ENCODE measurements at places on chromosomes 6 and 20.

DNA sequence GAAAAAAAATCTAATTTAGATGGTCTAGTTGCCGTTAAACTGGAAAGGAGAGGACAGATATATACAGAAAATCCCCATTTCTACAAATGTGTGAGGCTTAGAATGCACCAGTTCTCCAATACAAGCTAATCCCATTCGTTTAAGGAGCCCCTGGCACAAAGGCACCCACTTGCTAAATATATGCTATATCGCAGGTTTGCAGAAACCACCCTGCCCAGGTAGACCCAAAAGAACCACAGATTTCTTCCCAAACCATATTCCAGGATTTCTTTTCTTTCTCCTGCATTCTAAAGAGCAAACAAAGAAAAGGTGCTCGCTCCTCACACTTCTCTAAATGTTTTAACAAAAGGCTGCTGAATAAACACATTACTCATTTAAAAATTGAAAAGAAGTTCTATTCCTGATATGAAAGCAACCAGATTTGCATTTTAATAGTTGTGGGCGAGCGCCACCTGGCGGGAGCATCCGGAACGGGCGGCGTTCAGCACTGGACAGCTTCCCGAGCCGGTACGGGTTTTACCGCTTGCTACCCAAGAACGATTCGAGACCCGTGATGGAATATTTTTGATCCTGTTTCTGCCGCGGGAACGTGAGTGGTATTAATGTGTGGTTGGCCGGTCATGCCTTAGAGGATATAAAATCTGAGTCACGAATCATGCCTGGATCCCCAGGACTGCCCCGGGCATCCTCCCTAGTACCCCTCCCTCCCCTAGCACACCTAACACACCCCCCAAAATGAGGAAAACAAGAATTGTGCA lies 2.1 kb downstream of the PTPRT start:
- no peaks in the 10 kb centered on the region for H3K36me3 ChIP-seq
- H3K27me3 ChIP-seq = no peaks in the 10 kb centered on the region
- H3K27ac ChIP-seq = no peak overlapping the region
- H3K4me1 ChIP-seq = no peaks in the 10 kb centered on the region
- peak; percentile 80 for DNase-seq
- no peak overlapping the region for H3K4me3 ChIP-seq

- H3K27ac ChIP-seq = no peak overlapping the region
- H3K27me3 ChIP-seq = no peaks in the 10 kb centered on the region
- H3K4me3 ChIP-seq = no peak overlapping the region
- DNase-seq = no peak
- peaks cover 1% of the 10 kb centered on the region for H3K36me3 ChIP-seq
Measured at GRCh38 chr6:119209452-119210205, 131.2 kb upstream of the FAM184A start.

- no peaks in the 10 kb centered on the region for H3K4me1 ChIP-seq
- DNase-seq = no peak
- H3K36me3 ChIP-seq = no peaks in the 10 kb centered on the region
- no peaks in the 10 kb centered on the region for H3K27me3 ChIP-seq
Measured at GRCh38 chr6:134995536-134995935, 45.6 kb upstream of the ALDH8A1 start.

- no peaks in the 10 kb centered on the region for H3K27me3 ChIP-seq
- no peaks in the 10 kb centered on the region for H3K36me3 ChIP-seq
- H3K4me1 ChIP-seq = peaks cover 20% of the 10 kb centered on the region
- no peak for DNase-seq
- H3K27ac ChIP-seq = no peak overlapping the region
Measured at GRCh38 chr6:11121851-11122250, 10.3 kb upstream of the ERVFRD-1 start.

- peak within 1 kb of the TSS; percentile 19 for H3K4me3 ChIP-seq
- no peak for DNase-seq
- H3K27ac ChIP-seq = no peak within 1 kb of the TSS
- no peaks in the 10 kb centered on the region for H3K36me3 ChIP-seq
- no peaks in the 10 kb centered on the region for H3K27me3 ChIP-seq
- H3K4me1 ChIP-seq = peaks cover 19% of the 10 kb centered on the region
Measured at GRCh38 chr6:30075094-30075789, at the start of gene RNF39. RNF39 (minus strand) TSS chr6:30075769; CDS start chr6:30075585, 184 bp downstream.

DNA sequence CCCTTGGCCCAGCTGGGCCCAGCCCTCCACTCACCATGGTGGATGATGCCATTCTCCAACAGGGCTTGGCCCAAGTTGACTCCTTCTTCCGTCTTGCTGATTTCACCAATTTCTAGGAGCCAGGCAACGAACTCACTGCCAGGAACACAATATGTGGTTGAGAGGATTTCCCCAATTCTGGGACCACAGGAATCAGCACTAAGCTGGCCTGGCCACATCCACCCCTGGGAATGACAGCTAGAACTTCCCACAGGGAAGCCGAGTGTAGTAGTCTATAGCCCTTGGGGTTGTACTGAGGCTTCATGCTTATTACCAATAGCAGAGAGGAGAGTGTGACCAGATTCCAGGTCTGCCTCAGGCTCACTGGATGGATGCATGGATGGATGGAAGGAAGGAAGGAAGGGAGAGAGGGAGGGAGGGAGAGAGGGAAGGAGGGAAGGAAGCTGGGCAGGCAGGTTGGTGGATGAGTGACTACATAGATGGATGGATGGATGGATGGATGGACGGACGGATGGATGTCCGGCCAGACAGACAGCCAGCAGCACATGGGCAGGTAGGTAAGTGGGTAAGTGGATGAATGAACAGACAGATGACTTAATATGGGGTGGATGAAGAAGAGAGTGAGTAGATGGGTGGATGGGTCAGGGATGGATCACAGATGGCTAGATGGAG lies 146.5 kb downstream of the PREX1 start:
- H3K4me1 ChIP-seq = no peaks in the 10 kb centered on the region
- H3K36me3 ChIP-seq = peaks cover 7% of the 10 kb centered on the region
- no peak overlapping the region for H3K4me3 ChIP-seq
- no peak for DNase-seq
- no peak overlapping the region for H3K27ac ChIP-seq
- H3K27me3 ChIP-seq = no peaks in the 10 kb centered on the region

GRCh38 chr6:79250559-79250958 lies 16.1 kb upstream of the HMGN3 start:
- H3K36me3 ChIP-seq = no peaks in the 10 kb centered on the region
- no peak overlapping the region for H3K27ac ChIP-seq
- H3K4me1 ChIP-seq = no peaks in the 10 kb centered on the region
- DNase-seq = no peak
- H3K27me3 ChIP-seq = no peaks in the 10 kb centered on the region

DNA sequence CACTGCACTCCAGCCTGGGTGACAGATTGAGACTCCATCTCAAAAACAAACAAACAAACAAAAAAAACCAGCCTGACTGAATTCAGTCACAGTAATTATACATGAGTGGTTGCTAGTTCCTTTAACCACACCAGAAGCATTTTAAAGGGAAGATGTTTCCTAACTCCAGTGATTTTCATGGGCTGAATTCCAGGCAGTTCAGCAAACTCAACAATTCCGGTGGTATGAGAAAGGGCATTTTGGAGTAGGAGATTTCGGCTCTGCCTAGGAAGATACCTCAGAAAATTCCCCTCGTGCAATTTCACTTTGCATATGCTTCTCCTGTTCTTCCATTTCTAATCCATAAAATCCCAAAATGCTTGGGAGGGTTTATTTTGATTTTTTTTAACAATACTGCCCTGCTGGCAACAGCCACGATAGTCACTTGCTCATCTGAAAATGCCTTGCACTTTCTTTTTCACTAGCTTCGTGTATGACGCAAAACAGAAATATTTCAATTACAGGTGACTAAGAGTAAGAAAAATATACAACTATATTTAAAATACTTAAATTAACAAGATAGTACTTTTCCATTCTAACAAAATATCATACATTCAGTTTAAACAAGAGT lies 48.3 kb upstream of the IPCEF1 start:
- no peaks in the 10 kb centered on the region for H3K27me3 ChIP-seq
- H3K4me3 ChIP-seq = no peak overlapping the region
- H3K4me1 ChIP-seq = peaks cover 1% of the 10 kb centered on the region
- no peak for DNase-seq
- H3K27ac ChIP-seq = no peak overlapping the region

DNA sequence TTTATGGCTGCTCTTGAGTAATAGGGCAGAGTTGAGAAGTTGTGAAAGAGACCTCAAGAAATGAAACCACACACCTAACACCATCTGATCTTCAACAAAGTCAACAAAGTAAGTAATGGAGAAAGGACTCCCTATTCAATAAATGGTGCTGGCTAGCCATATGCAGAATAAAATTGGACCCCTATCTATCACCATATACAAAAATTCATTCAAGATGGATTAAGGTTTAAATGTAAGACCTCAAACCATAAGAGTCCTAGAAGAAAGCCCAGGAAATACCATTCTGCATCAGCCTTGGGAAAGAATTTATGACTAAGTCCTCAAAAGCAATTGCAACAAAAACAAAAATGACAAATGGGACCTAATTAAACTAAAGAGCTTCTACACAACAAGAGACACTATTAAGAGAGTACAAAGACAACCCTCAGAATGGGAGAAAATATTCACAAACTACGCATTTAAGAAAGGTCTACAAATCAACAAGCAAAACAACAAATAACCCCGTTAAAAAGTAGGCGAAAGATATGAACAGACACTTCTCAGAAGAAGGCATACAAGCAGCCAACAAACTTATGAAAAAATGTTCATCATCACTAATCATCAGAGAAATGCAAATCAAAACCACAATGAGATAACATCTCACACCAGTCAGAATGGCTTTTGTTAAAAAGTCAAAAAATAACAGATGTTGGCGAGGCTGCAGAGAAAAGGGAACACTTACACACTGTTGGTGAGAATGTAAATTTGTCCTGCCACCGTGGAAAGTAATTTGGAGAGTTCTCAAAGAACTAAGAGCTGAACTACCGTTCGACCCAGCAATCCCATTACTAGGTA lies 4.0 kb downstream of the MAP3K5 start:
- no peak overlapping the region for H3K27ac ChIP-seq
- H3K4me1 ChIP-seq = no peaks in the 10 kb centered on the region
- no peaks in the 10 kb centered on the region for H3K27me3 ChIP-seq
- no peak for DNase-seq
- H3K4me3 ChIP-seq = no peak overlapping the region
- H3K36me3 ChIP-seq = no peaks in the 10 kb centered on the region

DNA sequence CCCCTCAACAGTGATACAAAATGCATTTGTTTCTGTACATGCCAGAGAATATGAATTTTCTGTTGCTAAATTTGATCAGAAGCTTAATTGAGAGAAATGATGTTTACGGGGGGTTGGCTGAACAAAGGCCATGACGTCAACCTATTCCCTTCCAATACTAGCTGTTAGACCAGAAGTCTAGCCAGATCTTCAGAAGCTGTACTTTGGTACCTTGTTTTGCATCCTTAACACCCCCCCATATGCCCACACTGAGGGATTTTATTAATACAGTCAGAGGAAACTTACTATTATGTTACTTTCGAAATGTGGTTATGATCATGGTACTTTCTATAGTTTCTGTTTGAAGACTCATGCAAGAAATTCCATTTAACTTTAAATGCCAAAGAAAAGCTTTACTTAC lies 3.1 kb downstream of the NCOA7 start:
- DNase-seq = no peak
- peaks cover 11% of the 10 kb centered on the region for H3K36me3 ChIP-seq
- H3K4me3 ChIP-seq = no peak overlapping the region

DNA sequence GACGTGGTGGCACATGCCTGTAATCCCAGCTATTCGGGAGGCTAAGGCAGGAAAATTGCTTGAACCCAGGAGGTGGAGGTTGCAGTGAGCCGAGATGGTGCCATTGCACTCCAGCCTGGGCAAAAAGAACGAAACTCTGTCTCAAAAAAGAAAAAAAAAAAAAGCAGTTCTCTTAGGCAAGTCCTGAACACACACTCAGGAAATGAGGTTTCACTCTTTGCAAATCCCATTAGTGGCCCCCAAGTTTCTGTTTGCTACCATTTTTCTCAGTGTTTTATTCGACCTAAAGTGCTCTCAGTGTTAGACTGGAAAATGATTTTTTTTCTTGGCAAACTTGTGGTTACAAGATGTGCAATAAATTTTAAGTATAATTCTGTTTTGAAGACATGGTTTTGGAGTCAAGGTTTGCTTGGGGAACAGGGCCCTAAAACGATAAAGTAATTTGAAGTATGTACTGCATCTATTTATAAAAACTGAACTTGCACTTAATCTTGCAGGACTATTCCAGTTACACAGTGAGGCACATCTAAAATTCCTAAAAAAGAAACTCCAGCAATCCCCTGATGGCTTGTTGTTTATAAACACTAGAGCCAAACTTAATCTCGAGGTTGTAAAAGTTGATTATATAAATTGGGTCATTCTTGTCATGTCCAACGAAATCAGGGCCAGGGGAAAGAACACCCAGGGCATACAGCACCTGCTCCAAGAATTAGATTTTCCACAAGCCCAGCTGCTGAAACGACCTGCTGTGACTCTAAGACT lies 42.6 kb downstream of the MAP1LC3A start:
- H3K36me3 ChIP-seq = peaks cover 11% of the 10 kb centered on the region
- no peak overlapping the region for H3K4me3 ChIP-seq
- H3K27ac ChIP-seq = no peak overlapping the region
- H3K4me1 ChIP-seq = peaks cover 20% of the 10 kb centered on the region
- H3K27me3 ChIP-seq = no peaks in the 10 kb centered on the region
- DNase-seq = no peak

DNA sequence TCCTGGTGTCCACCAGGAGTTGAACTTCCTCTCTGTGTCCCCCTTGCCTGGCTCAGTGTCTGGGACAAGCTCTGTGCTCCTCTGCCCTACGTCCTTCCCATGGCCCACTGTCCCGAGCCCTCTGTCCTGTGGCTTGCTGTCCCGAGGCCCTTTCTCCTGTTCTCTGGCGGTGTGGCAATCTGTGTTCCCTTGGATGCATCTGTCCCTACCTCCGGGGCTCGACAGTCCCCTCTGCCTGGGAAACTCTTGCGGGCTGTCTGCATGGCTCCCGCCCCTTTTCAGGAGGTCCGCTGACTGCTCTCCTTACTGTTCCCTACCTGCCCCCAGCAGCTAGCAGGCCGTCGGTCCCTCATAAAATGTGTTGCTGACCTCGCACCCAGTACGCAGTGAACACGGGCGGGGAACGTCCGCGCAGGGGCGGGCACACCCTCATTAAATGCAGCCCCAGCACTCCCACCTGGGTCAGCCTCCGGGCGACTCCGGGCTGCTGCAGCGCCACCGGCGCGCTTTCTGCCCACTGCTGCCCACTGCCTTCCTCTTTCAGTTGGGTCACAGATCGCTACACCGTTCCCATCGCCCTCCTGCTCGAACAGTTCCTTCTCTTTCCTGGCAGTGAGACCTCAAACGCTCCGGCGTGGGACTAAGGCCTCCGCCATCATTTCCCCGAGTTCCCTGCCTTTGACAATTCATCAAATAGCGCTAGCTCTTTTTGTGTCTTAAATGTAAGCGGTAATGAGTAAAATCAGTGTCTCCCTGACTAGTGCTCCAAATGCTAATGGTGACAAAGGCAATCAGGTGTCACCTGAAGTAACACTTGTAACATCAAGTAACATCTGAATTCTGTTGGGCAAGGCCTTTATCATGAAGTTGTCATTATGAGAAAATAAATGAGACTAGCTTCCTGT lies 60.5 kb downstream of the RSPH3 start:
- no peaks in the 10 kb centered on the region for H3K27me3 ChIP-seq
- H3K4me3 ChIP-seq = peak overlapping the region; percentile 34
- peak overlapping the region; percentile 15 for H3K27ac ChIP-seq
- no peaks in the 10 kb centered on the region for H3K36me3 ChIP-seq

- H3K27me3 ChIP-seq = no peaks in the 10 kb centered on the region
- DNase-seq = peak; percentile 37
Measured at GRCh38 chr20:1489764-1490436, 1.3 kb downstream of the SIRPB2 start.

GRCh38 chr20:3768342-3769130 lies 983 bp upstream of the ADISSP start:
- no peaks in the 10 kb centered on the region for H3K27me3 ChIP-seq
- peaks cover 51% of the 10 kb centered on the region for H3K4me1 ChIP-seq
- no peaks in the 10 kb centered on the region for H3K36me3 ChIP-seq
- H3K27ac ChIP-seq = peak overlapping the region; percentile 79
- peak overlapping the region; percentile 70 for H3K4me3 ChIP-seq
- DNase-seq = peak; percentile 60
